ENCODE measurements at places on chromosomes 3 and 15.

DNA sequence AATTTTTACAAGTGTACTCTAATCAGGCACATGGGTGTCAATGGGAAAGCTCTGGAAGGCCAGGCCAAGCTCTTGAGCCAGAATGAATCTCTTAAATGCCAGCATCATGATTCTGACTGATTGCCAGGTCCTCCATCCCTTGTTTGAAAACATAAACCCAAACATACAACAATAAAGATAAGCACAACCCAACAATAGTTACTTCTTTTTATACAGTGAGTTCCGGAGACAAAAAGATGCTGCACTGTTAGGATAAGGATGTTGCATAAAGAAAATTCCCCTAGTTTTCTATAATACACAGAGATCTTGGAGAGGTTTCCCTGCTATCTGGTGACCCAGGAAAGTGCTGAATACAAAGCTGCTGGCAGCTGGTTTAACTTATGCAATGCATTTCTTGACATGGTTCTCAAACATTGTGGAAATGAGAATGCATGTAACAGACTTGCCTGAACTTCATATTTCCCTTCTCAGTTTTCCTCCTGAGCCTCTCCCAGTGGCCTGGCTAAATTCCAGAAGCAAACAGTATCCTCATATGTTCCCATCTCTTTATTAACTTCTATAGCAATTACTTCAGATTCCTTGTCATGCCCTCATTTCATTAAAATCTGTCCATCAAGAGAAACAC is 180.1 kb upstream of the PRICKLE2 start:
- no peak for DNase-seq

- no peak for DNase-seq
Observed at GRCh38 chr15:41927536-41927935, 33.7 kb upstream of the SPTBN5 start.

DNA sequence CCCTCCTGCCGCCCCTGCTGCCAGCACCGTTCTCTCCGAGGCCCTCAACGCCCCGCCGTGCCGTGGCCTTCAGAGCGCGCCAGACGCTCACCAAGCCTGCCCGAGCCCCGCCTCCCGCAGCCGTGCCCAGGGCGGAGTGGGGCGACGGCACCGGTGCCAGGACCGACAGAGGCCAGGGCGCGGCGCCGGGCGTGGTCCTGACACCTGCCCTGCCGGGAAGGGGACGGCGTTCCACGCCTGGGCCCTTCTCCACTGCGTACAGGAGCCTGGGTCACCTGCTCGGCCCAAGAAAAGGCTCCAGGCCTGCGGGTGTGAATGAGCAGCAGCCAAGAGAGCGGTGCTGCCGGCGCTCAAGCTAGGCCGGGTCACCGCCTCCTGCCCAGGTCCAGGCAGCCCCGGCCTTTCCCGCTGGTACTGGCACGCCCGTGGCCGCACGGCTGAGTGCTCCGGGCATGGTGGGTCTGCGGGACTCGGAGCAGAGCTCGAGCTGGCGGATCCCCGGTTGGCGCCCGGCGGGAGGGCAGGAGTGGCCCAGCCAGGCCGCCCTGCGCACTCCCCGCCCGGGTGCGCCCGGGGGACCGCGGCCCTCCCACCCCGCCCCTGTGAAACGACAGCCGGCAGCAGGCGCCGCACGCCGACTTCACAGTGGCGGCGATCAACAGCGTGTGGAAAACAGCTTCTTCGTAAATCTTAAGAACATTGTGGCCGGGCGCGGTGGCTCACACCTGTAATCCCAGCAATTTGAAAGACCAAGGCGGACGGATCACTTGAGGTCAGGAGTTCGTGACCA is 4.2 kb downstream of the OCA2 start:
- DNase-seq: no peak

DNA sequence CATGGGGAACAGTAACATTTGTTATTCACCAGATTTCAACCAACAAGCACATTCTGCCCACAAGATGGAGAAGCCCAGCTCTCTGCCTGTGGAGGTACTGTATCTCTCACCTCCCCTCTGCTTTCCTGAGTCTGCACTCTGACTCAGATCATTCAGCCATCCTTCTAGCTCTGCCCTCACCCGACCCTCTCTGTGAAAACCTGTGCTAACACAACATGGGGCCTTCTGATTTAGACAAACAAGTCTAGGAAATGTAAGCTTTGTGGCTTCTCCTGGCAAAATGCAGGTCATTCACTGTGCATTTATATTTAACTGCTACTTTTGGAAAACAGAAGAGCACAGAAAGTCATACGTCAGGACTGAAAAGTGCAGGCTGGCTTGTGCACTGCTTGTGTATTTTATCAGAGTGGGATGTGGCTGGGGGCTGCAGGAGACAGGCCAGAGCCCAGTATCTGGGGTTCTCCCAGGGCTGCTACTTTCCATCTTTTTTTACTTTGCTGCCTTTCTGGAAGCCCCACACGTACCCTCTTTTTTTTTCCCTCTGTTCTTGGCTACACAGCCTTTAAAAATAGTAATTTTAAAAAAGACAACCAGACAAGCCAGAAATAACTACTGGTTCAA is 50.8 kb downstream of the SUSD5 start:
- no peak for DNase-seq

- no peak for DNase-seq
Observed at GRCh38 chr3:5181469-5182141, 5.9 kb upstream of the EDEM1 start.

GRCh38 chr3:177743173-177743890 is 546.0 kb upstream of the TBL1XR1 start:
- DNase-seq: no peak

- no peak for DNase-seq
Observed at GRCh38 chr15:96053031-96053780, 277.3 kb upstream of the NR2F2 start.

- DNase-seq: no peak
Observed at GRCh38 chr3:133663569-133664313, 2.0 kb upstream of the TOPBP1 start.

DNA sequence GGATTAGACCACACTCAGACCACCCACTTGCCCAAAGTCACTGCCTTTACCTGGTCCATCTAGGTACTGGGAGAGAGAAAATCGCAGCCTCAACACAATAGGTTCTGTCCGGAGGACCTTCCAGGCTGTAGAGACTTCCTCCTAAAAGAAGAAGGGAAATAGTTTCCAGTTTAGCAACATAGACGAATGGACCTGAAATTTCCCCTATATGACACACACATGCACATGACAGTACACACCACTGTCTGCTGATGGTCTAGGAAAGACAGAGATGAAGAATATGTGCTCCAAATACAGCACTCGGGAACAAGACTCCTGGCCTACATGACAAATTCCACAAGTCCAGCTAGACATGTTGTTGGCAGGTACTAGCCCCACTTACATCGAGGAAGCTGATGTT is 7.3 kb downstream of the PARP6 start:
- no peak for DNase-seq

- no peak for DNase-seq
Observed at GRCh38 chr15:101069654-101069973, 150.5 kb downstream of the LRRK1 start.

GRCh38 chr3:145355206-145355605 is 805.8 kb downstream of the PLOD2 start:
- no peak for DNase-seq

DNA sequence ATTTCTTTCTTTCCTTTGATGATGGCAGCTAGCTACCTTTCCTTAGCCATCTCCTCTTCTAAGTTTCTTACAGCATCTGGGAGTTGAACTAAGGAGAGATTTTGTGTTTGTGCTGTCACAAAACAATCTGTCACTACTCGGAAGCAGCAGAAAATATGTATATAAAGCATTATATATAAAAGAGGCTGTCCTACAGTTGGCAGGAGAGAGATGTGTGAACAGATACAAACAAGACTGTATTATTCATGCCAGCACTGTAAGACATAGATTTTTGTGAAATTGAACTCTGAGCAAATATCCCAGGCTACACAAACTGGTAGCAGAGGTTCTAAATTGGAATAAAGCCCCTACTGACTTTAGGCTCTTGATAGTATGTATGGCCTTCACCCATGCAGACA is 577.5 kb upstream of the NECTIN3 start:
- DNase-seq: no peak
